ENCODE measurements at places on chromosomes 3 and 15.

DNA sequence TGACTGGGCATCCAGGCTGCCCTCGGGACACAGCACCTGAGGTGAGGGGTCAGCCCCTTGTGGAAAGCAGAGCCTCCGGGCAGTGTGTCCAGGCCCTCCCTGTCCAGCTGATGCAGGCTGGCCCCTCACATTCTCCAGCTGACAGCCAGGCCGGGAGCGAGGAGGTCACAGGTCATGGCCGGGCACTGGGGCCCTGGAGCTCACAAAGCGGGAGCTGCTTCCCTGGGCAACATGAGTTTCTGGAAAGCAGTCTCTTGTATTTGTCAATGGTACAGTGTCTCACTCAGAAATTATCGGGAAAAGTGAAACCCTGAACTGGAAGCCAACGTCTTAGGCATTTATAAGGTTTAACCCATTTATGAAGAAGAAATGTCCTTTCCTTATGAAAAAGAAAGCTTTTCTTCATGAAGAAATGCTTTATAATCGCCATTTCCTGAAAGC is 118.5 kb downstream of the OPA1 start:
- no peak for DNase-seq

- DNase-seq: no peak
Measured at GRCh38 chr3:15102256-15102655, 3.3 kb upstream of the RBSN start.

GRCh38 chr3:167773584-167773983 is 38.1 kb downstream of the SERPINI1 start:
- DNase-seq: no peak

DNA sequence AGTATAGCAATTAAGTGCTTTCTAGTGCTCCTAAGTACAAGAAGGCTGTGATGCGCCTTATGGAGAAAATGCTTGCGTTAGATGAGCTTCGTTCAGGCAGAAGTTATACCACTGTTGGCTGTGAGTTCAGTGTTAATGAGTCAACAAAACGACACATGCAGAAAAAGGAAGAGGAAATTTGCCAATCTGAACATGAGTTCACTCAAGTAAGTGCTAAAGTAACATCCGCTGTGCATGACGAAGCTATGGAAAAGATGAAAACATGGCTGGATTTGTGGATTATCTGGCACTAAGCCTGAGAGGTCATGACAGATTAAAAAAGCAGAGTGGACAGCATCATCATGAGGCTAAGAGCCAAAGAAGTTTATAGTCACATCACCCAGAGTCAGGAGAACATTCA is 36.9 kb downstream of the SH3BP5 start:
- no peak for DNase-seq

- DNase-seq: no peak
Measured at GRCh38 chr15:98881526-98882520, 125.8 kb downstream of the PGPEP1L start.

DNA sequence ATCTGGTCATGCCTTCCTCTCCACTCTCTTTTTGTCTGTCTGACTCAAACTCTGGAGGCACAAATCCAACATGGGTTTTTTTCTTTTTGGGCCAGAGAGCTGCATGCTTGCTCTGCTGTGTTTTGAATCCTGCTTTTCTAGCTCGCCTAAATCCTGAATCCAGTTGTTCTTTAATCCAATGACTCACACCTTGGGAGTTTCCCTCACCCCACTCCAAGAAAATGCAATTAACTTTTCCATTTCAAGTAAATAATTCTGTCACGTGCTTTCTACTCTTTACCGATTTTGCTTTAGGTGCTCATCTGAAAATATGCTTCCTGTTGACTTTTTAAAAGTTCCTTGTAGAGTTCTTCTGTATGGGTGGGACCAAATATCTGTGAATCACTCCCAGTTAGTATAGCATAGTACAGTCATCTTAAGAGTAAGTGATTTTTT is 47.6 kb downstream of the SLMAP start:
- DNase-seq: no peak

DNA sequence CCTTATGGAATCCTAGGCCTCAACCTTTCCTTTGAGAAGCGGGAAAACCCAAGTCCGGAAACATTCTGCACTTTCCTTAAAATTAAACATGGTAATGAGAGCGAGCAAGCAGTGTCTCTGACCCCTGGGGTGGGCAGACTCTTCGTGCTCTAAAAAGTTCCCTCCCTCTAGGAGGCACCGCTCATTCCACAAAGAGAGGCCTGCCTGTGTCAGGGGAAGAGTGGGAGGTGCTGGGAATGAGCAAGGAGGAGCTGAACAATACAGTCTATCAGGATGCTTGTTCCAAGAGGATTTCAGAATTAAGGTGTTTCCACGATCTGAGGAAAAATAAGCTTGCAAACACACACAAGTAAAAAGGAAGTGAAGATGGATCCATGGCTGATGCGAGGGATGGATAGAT is 6.0 kb upstream of the RLBP1 start:
- no peak for DNase-seq

DNA sequence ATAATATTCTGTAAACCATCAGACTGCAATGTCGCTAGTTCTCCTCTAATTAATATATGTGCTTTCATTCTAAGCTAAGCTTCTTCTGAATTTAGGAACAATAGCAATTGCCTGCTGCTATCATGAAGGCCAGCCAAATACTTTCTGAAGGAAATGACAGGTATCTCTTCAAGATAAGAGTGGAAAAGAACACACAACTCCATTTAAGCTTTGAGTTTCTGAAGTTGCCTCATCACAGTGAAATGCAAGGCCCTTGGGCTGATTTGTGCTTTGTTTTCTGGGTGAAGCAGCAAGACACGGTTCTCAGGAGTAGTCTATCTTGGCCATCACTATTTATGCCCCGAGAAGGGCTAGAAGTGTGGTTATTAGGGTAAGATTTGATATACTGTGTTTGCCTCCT is 6.2 kb downstream of the SLC7A14 start:
- DNase-seq: no peak

DNA sequence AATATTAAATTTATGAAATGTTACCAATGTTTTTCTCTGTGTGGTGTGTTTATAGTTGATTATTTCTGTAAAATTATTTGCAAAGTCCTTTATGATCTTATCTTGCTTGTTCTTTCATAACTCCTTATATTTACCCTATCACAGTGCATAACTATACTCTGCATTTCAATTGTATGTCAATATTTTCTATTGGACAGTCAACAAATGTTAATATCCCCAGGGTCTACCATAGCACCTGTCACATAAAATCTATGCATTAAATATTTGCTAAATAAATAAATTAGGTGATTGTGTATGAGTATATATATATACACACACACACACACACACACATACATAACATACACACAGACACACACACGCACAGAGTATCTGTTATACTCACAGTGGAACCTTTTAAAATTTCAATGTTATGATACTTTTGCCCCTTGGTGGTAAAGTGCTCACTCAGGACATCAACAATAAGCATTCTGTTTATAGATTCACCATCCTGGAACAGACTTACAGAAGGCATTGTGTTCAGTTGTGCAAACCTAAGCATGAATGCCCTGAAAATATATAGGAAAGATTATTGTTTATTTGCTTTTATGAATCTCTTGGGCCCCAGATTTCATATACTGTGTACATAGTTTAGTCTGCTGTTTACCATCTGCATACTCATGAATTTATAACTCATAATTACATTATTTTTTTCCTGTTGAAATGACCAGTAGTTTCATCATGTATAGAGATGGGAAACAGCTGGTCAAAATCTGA is 443.7 kb downstream of the EPHA6 start:
- no peak for DNase-seq

DNA sequence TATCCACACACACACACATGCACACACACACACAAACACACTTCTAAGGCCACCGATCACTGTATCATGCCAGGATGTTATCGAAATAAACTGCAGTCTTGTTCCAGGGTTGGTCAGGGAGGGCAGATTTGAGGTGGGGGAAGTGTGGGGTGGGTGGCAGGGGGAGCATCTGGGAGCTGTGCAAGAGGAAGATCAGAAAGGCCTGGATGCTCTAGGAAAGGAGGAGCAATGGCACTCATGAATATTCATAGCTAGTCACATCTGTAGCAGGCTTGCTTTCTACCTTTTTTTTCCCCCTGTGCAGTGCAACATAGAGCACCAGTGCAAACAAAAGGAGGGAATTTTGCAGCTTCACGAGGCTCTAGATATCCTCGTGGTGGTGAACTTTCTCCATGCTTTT is 84.9 kb downstream of the MEIS2 start:
- no peak for DNase-seq

GRCh38 chr3:87370007-87370406 is 93.6 kb upstream of the POU1F1 start:
- no peak for DNase-seq

DNA sequence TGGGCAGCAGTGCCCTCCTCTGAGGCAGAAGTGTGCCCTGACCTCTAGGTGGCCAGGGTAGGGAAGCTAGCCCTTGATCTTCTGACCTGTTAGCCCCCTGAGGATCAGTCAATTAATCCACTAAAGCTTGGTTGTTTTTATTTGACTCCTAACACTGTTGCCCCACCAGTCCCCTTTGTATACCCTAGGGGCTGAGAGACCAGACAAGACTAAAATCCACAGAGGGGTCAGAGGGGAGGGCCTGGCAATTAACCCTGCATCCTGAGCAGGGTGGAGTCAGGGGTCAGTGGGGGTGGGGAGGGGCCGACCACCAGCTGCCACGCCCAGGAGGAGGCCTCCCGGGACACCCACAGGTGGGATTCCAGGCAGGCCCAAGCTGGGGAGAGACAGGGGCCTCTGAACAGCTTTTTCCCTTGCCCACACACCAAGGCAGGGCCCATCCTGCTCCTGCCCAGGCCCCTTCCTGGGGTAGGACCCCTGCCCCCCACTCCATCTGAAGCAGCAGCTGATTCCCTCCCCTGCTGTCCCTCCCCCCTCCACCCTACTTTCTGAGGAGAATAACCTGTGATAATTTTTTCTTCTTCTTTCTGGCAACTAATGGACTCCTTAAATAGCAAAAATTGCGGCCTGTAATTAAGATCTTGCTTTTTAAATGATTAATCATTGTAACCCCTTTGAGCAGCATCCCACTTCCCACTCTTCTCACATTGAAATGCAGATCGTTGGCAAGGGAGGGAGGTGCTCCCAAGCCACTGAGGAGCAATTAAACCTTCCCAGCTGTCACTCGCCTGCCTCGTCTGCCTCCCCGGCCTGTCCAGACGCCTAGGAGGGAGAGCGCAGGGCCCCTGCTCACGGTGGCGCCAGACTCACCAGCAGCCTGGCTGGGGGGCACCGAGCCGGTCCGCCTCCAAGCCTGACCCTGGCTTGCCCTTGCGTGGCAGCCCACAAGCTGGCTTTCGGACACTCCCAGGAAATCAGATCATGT is 51.9 kb downstream of the RHCG start:
- DNase-seq: no peak

DNA sequence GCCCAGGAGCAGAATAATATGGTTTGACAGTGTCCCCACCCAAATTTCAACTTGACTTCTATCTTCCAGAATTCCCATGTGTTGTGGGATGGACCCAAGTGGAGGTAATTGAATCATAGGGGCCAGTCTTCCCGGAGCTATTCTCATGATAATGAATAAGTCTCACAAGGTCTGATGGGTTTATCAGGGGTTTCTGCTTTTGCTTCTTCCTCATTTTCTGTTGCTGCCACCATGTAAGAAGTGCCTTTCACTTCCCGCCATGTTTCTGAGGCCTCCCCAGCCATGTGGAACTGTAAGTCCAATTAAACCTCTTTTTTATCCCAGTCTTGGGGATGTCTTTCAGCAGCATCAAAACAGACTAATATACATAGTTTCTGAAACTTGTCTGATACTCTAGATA is 28.4 kb upstream of the ATP2C1 start:
- DNase-seq: no peak

GRCh38 chr3:126153695-126154360 is 26.6 kb downstream of the ALDH1L1 start:
- DNase-seq: no peak

DNA sequence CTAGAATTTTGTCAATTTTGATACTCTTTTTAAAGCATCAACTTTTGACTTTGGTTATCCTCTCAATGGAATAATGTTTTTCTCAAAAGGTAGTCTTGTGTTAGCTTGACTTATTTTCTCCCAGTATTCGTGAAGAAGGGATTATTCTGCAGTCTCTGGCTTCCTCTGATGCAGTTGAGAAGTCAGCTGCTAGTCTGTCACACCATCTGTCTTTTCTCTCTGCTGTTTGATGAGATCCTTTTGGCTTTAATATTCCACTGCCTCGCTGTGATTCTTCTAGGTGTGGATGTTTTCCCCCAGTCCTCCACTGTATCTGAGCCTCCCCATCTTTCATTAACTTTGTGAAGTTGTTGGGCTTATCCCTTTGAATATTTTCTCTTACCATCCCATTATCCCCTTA is 141.0 kb downstream of the WDR72 start:
- DNase-seq: no peak

DNA sequence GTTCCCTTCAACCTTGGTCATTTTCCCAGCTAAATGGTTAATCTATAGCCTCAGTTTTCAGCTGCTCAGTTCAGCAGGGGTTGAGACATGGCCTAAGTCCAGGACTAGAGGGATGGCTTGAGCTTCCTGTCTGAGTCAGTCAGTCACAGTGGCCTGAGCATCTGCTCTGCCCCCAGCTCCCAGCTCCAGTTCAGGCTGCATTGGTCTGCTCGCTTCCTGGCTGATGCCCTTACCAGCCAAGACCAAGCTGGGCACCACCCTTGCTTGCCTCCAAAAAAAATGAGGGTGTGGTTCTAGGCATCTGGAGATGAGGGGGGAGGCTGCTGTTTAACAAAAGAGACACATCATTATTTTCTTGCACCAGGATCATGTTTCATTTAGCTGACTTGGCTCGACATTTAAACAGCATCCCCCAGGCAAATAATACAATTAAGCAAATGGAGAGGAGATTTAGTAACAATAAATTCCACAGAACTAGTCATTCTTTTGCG is 70.7 kb downstream of the WNT5A start:
- DNase-seq: no peak

DNA sequence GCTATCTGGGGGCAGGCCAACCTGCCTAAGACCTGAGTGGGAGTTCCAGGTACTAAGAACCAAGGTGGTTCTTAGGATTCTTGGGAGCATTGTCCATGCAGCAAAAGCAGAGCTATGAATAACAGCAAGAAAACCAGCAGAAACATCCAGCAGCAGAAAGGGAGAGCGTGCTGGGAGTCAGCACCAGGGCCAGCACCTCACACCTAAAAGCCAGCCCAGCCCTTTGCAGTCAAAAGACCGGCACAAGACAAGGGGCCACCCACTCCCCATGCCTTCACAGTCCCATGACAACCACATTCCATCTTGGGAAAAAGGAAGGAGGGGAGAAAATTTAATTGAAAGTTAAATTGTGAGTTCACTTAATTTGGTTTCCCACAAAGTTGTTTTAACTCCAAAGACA is 364.9 kb downstream of the AGBL1 start:
- DNase-seq: no peak

DNA sequence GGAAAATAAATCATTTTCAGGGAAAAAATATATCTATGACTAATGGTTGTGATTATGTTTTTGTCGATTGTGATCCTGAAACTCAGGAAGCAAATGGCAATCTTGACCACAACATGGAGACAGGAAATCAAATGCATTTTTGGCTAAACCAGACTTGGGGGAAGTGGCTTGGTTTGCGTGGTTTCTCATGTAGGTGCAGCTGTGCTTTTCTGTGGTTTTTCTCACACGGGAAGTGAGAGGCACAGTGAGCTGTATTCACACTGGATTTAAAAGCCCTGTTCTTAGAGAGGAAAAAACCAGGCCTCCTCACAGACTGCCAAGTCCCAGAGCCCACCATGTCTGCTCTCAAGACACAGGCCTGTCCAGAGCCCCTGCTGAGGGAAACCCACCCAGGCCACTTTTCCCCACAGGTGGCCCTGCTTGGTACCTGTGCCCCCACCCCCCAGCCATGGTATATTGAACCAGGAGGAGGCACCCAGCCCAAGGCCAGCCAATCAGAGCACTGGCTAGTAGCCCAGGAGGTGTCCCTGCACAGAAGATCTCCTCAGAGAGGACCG is 46.1 kb downstream of the BTD start:
- peak; percentile 20 for DNase-seq

GRCh38 chr3:52847241-52847640 is 12.4 kb upstream of the MUSTN1 start:
- DNase-seq: no peak

Measured in activated CD4-positive, alpha-beta T cell treated with anti-CD3 and anti-CD28 coated beads, Interleukin-2, amount 50 U/mL, for 4 hours (primary cell).